ENCODE measurements at places on chromosomes 3 and 15. TPM values are rescaled to one million over a fixed set of nuclear protein-coding genes. Genes with fewer than 3 reads are reported as not detected.

Gene GOLGA6D
- not detected for total RNA-seq

Gene FETUB
- total RNA-seq = not detected

Gene ALDH1A2
- not detected for total RNA-seq

Gene CAV3
- not detected for total RNA-seq

Gene GASK1A
- not detected for total RNA-seq

Gene APOD
- not detected for total RNA-seq

Gene PIF1
- total RNA-seq = 43.9 TPM

Gene INAFM2
- total RNA-seq = 6.5 TPM

Gene CHRD
- total RNA-seq = not detected

Gene GALNT15
- not detected for total RNA-seq

Gene CDHR4
- not detected for total RNA-seq

Gene FBLN2
- total RNA-seq = not detected

Gene IMPG2
- total RNA-seq = 0.05 TPM

Gene CAND2
- 2.7 TPM for total RNA-seq

Gene TMEM43
- 18.3 TPM for total RNA-seq

Gene STRA6
- not detected for total RNA-seq

Gene FEZF2
- not detected for total RNA-seq

Gene IL16
- 38.8 TPM for total RNA-seq

Gene KCNAB1
- not detected for total RNA-seq

Gene GPR160
- 10.3 TPM for total RNA-seq

Gene GOLGA8T
- total RNA-seq = not detected

Gene OR5K2
- not detected for total RNA-seq

Gene SERPINI1
- total RNA-seq = 0.99 TPM

Gene RYK
- total RNA-seq = 19.7 TPM

Gene CLRN1
- not detected for total RNA-seq

Gene FMN1
- total RNA-seq = 0.12 TPM

Gene FAIM
- 3.4 TPM for total RNA-seq

Gene CHAC1
- 20.2 TPM for total RNA-seq

Gene CFAP44
- 0.76 TPM for total RNA-seq

Gene MASP1
- total RNA-seq = not detected

Gene ZNF774
- total RNA-seq = 0.84 TPM

Gene C2CD4A
- total RNA-seq = 0.27 TPM

Gene KLHL40
- not detected for total RNA-seq

Gene CATSPER2
- total RNA-seq = 3.5 TPM

Gene LRRC15
- not detected for total RNA-seq

Gene MESP2
- not detected for total RNA-seq

Gene EIF4E3
- 25.2 TPM for total RNA-seq

Gene DNAH12
- not detected for total RNA-seq

Gene PLOD2
- 0.22 TPM for total RNA-seq

Gene EPHA6
- not detected for total RNA-seq

Gene TRANK1
- 11.0 TPM for total RNA-seq

Gene CYP1A2
- not detected for total RNA-seq

Gene LEKR1
- total RNA-seq = 0.43 TPM

Gene CLDN16
- total RNA-seq = not detected

Gene RPP14
- total RNA-seq = 14.4 TPM

Gene TKT
- 316 TPM for total RNA-seq

Gene WDR93
- not detected for total RNA-seq

Gene EPHB3
- not detected for total RNA-seq

Gene REC114
- not detected for total RNA-seq

Gene GOLGA6A
- 0.84 TPM for total RNA-seq

Gene LSAMP
- total RNA-seq = not detected

Data from activated naive CD4-positive, alpha-beta T cell treated with anti-CD3 and anti-CD28 coated beads for 36 hours (primary cell).